Activated CD4-positive, alpha-beta memory T cell treated with anti-CD3 and anti-CD28 coated beads for 36 hours (primary cell): ENCODE measurements at places on chromosomes 6 and 20.

GRCh38 chr20:2521369-2522305 is 12.9 kb upstream of the ZNF343 start:
- peak; percentile 71 for DNase-seq

DNA sequence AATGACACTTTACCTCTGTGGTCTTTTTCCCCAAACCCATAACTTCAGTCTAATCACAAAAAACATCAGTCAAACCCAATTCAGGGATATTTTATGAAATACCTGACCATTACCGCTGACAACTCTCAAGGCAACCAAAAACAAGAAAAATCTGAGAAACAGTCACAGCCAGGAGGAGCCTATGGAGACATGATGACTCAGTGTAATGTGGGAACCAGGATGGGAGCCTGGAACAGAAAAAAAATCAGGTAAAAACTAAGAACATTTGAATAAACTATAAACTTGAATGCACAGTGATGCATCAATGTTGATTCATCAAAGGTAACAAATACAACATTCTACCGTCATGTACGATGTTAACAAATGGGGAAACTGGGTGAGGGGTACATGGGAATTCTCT is 84.1 kb upstream of the TSHZ2 start:
- DNase-seq, result no peak

GRCh38 chr20:48703107-48703506 is 124.7 kb downstream of the PREX1 start:
- DNase-seq, result no peak

DNA sequence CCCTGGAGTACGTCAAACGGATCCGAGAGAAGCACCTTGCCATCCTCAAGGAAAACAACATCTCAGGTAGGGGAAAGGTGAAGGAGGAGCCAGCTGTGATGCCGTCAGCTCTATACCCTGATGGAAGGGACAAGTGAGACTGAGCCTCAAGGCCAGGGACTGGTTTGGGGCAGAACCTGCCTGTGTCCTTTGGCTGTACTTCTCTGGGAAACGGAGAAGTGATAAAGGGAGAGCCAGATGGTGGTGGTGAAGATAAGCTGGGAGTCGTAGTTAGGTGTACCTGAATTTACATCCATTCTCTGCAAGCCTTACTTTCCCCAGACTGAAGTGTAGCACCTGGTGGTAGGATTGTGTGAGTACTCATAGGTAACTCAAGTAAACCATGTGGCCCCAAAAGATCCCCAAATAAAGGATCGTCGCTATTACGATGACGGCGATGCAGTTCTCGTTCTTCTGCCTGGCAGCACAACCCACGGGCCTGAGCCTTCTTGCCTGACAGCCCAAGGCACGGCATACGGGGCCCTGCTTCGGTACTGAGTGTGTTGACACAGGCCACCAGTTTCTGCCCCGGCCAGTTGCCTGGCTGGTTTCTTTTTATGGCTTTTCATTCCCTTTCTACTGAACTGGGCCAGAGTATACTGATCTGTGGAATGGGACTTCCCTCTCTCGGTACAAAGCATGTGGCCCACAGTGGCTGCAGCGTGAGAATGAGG is 10.6 kb downstream of the PCIF1 start:
- DNase-seq, result no peak

DNA sequence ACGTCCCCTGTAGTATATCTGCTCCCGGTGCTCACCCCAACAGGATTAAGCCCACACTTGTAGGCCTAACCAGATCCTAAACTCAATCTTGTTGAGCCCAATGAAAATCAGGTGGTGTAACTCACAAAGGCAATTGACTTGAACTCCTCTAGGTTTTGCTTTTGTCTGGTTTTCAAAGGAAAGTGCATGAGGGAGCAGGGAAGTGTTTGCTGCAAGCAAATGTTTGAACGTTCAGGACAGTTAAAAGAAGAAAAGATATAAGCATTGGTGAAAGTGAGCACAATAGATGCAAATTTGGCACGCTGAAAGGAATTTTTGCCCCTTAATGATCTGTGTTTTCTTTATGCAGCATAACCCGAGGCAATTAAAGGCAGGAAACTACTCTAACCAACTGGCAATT is 212.6 kb downstream of the PLCB1 start:
- DNase-seq, result no peak

GRCh38 chr6:46745973-46746372 is 760 bp upstream of the ANKRD66 start:
- DNase-seq, result no peak

- no peak for DNase-seq
These were observed 1.7 kb upstream of the PDE10A start for GRCh38 chr6:165664559-165665383.

DNA sequence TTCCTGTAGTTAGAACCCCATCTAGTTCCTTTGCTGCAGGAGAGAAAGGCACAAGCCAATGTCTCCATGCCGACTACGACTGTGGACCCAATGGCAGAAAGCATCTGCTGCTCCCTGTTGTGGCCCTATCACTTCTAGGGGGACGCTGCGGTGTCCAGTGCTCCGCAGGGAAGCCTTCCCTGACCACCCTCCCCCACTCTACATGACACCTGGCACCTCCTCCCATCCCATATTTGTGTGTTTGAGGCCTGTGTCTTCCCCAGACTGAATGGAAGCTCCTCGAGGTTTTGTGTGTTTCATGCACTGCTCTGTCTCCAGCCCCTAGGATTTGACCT is 159.5 kb downstream of the DTNBP1 start:
- DNase-seq, result no peak

- DNase-seq, result no peak
These were observed 121.4 kb upstream of the ADGRF1 start for GRCh38 chr6:47163536-47163935.

GRCh38 chr20:17733767-17734304 is 34.1 kb downstream of the BANF2 start:
- DNase-seq, result no peak

DNA sequence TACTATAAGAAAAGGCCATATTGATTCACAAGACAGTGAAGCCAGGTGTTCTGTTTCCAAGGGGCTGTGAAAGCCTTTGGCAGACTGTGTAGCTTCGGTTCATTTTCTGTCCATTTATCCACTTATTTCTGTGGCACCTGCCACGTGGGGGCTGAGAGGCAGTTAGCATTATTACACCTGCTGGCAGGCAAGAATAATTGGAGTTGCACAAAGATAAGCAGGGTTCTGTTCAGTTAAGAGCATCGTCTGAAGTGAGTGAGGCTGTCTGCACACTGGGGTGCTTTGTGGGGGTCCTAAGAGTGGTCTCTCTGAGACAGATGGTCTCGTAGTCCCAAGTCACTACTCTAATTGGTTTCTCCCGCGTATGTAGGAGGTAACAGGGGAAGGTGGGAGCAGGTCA is 60.6 kb upstream of the CCN6 start:
- no peak for DNase-seq

DNA sequence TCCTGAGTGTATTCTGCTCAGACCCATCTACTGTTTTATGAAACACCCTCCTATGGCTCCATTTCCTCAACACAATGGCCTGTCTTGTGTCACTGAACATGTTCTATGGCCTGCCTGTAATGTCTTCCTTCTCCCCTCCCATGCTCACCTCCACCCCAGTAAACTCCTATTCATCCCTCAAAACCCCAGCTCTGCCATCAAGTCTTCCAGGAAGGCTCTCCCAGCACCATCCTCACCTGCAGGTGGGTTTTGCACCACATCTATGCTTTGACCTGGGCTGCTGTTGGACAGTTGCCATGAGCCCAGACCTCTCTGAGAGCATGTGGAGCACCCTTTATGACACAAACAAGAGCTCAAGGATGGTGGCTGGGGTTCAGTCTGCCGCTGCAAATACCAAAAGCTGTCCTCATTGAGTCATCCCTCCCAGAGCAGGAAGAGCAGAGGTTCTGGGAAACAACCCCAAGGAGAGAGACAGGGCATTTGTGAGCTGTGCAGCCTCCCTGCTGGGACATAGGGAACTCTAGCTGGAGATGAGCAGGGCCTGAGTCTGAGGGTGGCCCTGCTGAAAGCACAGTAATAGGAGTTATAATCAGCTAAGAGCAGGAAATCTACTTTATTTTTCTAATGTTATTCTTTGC is 93.8 kb upstream of the CD93 start:
- no peak for DNase-seq

DNA sequence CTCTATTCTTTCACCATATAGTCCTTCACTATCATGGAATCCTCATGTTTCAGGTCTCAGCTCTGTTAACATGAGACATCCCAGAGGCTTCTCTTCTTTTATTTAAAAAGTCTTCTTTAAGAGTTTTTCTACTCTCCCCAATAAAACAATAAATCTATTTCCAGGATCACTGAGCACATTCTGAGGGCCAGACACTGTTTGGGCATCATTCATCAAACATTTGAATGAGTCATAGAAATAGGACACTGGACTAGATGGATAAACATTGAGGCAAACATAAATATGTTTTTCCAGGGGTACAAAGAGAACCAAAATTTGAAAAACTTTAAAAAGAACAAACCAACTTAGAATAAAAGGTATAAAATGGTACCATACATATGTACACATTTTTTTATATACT is 554.4 kb downstream of the KIF16B start:
- DNase-seq, result no peak

- DNase-seq, result peak; percentile 65
These were observed 868 bp upstream of the SLC2A4RG start for GRCh38 chr20:63738687-63739129.

- DNase-seq, result no peak
These were observed 93.3 kb downstream of the HS3ST5 start for GRCh38 chr6:114249522-114249921.

- no peak for DNase-seq
These were observed 10.8 kb upstream of the SF3B5 start for GRCh38 chr6:144106206-144106605.

- no peak for DNase-seq
These were observed 11.7 kb downstream of the HCK start for GRCh38 chr20:32063695-32064094.

GRCh38 chr6:157753291-157753690 is 69.8 kb upstream of the SNX9 start:
- no peak for DNase-seq

- DNase-seq, result no peak
These were observed 44.9 kb upstream of the MTRF1L start for GRCh38 chr6:153047386-153047785.

DNA sequence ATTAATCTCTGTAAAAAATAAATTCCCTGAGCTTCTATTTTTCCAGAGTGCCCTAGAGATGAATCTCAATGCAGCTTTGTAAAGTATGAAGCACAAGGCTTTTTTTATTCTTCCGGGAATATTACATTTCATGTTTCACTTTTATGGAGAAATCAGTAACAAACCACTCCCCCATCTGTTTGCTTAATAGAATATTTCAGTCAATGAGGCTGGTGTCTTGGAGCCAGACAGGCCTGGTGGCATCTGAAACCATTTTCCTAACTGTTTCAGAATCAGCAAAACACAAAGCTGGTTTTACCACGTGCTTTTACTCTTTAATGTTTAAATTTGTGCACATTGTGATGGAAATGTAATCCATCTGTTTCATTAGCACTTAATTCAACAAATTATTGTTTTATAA is 400.8 kb upstream of the HSF2 start:
- DNase-seq, result no peak

DNA sequence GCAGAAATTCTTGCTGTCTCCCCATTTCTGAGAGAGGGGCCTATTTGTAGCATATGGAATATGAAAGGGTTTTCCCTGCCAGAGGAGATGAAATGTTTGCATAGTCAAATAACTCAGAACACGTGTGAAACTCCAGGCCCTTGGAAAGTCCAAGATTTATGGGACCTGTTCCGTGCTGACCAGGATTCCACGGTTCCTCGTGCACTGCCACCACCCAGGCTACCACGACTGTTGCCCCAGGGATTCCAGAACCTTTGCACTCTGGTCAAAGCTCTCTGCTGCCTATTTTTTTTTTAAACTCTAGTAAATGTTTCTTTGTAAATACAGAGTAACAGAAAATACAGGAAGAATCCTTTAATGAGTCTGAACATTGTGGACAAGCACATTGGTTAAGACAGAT is 35.0 kb downstream of the MYLK4 start:
- DNase-seq, result no peak

GRCh38 chr6:168264593-168265335 is 54.8 kb downstream of the DACT2 start:
- DNase-seq, result no peak

DNA sequence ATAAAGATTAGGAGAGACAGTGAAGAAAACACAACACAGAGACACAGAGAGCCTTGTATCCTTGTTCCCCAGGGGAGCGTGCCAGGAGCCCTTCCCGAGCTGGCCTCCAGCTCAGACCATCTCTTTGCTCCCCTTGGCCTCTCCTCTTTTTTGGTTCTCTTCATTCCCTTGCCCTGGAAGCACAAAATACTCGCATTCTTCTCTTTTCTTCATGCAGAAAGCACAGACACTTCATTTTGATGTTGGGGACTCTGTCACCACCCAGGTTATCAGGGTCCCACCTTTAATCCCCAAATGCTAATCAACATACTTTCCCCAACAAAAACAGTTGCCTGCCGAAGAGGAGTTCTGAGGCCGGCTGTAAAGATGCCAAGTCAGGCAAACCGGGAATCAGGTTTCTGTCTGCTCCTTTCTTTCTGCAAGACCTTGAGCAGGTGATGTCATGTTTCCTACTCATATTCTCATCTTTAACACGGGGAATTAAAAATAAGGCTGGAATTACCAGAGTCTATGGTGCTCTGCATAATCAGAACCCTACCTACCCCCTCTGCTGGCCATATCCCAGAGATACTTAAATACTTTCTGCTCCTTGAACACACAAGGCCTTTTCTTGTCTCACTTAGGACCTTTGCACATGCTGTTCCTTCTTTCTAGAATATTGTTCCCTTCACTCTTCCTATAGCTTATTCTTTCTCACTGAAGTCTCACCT is 21.7 kb downstream of the TGM6 start:
- no peak for DNase-seq

- no peak for DNase-seq
These were observed 1.2 kb upstream of the DLL1 start for GRCh38 chr6:170292111-170292406.

GRCh38 chr6:22152841-22153240 is 144.0 kb downstream of the PRL start:
- no peak for DNase-seq

GRCh38 chr6:116073765-116074440 is 13.2 kb upstream of the FRK start:
- no peak for DNase-seq

GRCh38 chr20:19256085-19256484 is 43.6 kb downstream of the SLC24A3 start:
- no peak for DNase-seq

DNA sequence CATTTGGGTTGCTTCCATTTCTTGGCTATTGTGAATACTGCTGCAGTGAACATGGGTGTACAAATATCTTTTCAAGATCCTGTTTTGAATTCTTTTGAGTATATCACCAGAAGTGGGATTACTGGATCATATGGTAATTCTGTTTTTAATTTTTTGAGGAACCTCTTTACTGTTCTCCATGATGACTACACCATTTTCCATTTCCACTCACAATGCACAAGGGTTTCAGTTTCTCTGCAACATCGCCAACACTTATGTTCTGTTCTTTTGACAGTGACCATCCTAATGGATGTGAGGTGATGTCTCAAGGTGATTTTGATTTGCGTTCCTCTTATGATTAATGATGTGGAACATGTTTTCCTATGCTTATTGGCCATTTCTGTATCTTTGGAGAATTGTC is 214.4 kb upstream of the ZFP64 start:
- no peak for DNase-seq
